NCI-H1694 treated with DMSO at 0.1 percent for 48 hours (cell line): ENCODE measurements at places on chromosomes 5 and 9.
A peak's percentile ranks its signal among the peaks of the same experiment; 100 is the strongest.

DNA sequence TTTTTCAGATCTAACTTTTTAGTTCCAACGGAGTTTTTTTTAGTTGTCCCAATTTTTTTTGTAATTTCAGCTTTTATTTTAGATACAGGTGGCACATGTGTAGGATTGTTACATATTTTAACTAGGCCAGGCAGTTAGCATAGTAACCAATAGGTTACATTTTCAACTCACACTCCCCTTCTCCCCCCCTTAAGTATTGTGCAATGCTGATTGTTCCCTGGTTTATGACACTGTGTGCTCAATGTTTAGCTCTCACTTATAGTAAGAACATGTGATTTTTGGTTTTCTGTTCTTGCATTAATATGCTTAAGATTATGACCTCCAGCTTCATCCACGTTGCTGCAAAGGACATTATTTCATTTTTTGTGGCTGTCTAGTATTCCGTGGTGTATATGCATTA lies 503.2 kb downstream of the CDH9 start:
- DNase-seq: no peak

GRCh38 chr5:157860898-157861890 lies 2.2 kb upstream of the CLINT1 start:
- DNase-seq: no peak

- no peak for DNase-seq
Measured at GRCh38 chr5:173598686-173599085, 17.8 kb downstream of the BOD1 start.

DNA sequence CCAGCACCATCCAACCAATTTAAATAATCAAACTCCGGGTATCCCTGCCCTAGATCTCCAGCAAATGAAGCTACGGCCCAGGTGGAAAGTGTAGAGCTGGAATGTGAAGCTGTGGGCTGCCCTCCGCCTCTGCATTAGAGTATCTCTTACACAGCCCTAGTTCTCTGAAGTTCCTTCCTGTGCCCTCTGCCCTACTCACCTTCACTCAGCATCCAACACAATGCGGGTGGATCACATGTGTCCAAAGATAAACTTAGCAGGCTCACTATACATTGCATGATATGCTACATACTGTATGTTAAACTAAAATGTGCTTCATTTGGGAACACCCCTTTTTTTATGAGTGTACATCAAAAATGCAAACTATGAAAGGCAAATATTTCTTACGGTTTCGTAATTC lies 70.0 kb upstream of the RAD23B start:
- DNase-seq: no peak

DNA sequence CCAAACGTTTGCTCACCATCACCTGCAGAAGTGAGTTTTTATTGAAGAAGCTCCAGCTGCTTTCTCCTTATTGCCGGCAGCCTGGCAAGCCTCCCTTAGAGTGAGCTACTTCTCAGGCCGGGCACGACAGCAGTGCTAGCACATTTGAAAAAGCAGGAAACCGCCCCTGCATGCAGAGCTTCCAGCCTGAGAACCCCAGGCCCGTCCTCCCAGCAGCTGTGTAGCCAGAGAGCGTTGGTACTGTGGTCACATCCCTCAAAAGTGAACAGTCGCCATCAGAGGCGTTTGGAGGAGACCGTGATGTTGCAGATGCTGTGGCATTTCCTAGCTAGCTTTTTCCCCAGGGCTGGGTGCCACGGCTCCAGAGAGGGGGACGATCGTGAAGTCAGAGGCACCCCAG lies 23.5 kb downstream of the SLC25A25 start:
- no peak for DNase-seq

DNA sequence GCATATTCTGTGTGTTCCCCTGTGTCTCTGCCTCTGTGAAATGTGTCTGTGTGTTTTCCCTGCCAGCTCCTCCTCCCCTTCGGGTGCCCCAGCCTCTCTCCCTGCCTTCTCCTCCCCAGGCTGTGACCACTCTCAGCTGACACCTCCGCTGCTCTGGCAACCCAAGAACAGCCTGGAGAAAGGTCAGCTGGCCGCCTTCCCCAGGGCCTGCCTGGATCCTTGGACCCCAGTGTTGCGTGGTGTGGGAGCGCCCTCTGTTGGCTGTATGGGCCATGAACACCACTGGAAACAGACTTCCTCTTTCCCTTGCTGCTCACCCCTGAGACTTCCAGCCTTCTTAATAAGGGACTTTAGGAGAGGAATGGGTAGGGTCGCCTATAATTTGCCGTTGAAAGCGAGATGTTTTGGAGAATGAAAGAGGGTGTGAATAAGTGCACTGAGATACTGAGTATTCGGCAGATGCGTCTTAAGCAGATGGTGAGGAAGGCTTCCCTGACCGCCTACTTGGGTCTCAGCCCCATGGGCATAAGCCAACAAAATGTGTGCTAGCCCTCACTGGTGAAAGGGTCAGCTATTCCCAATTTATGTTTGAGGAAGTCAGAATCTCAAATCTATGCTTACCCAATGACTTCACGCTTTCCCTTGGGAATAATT lies 114.9 kb upstream of the TRIM32 start:
- peak; percentile 33 for DNase-seq

DNA sequence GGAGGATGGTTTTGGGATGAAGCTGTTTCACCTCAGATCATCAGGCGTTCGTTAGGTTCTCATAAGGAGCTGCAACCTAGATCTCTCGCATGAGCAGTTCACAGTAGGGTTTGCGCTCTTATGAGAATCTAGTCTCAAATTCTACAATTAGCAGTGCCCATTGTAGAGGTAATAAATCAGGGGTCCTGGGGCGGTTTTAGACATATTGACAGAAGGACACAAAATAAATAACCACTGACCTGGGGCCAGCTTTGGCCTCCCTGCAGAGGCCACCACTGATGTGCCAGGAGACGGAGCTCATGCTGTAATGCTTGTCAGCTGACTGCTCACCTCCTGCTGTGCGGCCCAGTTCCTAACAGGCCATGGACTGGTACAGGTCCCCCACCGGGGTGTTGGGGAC lies 67.6 kb upstream of the SPATA31D4 start:
- DNase-seq: no peak

- DNase-seq: no peak
Measured at GRCh38 chr5:123651234-123651633, 139.3 kb downstream of the CSNK1G3 start.

- no peak for DNase-seq
Measured at GRCh38 chr5:112641515-112642110, 96.1 kb upstream of the APC start.

- no peak for DNase-seq
Measured at GRCh38 chr9:94586814-94587213, 6.8 kb downstream of the FBP2 start.

- DNase-seq: peak; percentile 13
Measured at GRCh38 chr9:73183917-73184861, 32.5 kb downstream of the ANXA1 start.

- DNase-seq: no peak
Measured at GRCh38 chr5:78916044-78916443, 69.1 kb downstream of the ARSB start.

GRCh38 chr9:126303488-126303887 lies 23.1 kb upstream of the MVB12B start:
- DNase-seq: no peak

GRCh38 chr9:135166565-135166964 lies 79.1 kb downstream of the OLFM1 start:
- no peak for DNase-seq

GRCh38 chr5:95808686-95809413 lies 13.7 kb downstream of the GLRX start:
- DNase-seq: no peak

DNA sequence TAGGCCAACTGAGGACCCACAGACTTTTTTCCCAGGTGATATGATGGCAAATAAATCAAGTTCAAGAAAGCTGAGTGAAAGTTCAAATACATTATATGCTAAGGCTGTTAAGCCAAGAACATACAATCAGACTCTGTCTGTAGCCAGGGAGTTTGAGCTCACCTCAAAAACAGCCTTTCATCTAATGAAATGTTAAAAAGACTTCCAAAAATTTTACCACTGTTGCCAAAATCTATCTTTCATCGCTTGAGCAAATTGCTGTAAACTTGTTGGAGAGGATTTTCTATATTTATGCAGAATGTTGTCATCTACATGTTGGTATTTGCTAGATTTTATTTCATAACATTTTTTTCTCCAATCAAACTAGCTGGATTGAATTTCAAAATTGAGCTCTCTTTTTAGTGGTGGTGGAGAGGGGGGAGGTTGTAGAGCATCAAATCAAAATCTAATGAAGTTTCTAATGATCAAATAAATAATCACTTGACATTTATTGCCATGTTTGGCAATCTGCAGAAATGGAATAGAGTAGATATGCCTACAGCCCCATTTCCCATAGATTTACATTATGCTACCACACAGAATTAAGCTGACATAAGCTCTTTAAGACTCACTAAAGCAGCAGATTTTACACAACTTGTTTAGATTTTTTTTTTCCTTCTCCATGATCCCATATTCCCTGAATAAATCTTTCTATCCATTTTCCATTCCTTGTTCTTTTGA lies 828.9 kb upstream of the ZNF608 start:
- DNase-seq: no peak

GRCh38 chr5:107395632-107396350 lies 274.9 kb downstream of the EFNA5 start:
- no peak for DNase-seq

DNA sequence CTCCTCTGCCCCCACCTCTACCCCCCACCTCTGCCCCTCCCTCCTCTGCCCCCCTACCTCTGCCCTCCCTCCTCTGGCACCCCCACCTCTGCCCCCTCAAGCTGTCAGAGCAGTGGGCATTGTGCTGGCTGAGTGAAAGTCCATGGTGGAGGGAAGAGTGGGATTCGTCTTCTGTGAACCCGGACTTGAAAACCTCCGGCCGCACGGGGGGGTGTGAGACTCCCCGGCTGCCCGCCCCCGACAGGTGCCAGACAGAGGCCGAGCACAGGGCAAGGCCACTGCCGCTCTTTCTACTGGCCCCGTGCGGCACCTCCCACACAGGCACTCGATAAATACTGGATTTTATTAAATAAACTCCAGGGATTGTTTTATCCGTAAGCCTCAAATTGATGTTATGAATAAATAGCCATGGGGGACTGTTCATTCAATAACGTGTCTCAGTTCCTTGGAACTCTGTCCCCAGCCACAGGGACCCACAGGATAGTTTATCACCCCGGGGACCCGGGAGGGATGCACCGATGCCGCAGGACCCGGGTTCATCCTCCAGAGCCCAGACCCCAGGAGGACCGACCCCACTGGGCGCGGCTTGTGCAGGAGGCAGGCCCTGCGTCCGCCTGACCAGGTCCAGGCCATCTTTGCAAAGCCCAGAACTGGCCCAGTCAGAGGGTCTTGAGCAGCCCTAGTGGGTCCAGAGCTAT lies 2.6 kb upstream of the QRFP start:
- DNase-seq: no peak

DNA sequence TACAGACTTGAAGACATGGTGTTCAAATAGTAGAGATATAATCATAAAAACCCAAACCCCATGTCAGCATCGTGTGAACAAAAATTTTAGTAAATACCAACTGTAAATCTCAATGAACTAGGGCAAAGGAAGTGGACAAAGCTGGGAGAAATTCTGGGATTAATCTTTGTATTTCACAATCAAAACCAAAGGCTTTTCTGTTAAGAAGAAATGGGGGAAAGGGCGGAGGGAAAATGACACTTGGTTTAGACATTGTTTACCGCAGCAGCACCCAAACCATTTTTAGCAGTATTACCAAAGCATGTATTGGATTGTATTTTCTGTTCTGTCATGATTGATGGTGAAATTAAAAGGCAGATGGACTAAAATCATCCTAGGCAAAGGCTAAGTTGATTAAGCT lies 134.2 kb upstream of the PRSS3 start:
- no peak for DNase-seq

- DNase-seq: no peak
Measured at GRCh38 chr9:12826924-12827565, 52.2 kb downstream of the LURAP1L start.

DNA sequence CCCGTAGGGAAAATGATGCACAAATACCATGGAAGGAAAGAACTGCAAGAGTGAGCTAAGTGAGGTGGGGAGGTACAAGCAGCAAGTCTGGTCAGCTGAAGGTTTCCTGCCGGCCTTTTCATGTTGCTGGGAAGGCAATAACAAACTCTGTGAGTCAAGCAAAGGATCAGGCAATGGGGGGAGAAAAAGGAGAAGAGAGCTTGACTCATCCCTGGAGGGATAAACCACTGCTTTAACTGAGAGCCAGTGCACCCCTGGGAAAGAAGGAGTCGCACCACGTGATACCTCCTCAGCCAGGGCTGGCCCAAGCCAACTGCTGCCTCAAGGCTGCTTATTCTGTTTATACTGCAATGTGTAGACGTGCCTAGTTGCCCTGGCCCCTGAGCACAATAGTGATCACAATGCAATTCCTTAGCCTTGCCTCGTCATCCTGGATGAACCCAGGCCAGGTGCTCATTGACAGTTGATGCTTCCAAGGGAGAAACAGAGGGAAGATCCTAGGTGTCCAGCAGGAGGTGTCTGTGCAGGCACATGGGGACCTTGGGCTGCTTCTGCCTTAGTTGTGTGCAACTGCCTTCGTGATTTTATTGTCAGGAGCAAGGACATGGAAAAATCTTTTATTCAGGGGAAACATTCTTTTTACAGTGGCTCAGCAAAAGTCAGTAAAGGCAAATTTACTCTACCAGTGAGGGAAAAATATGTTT lies 203.0 kb upstream of the TUT7 start:
- no peak for DNase-seq

- DNase-seq: no peak
Measured at GRCh38 chr9:8095672-8096086, 296.1 kb upstream of the DMAC1 start.

GRCh38 chr5:53783624-53784228 lies 223.3 kb downstream of the NDUFS4 start:
- DNase-seq: no peak

DNA sequence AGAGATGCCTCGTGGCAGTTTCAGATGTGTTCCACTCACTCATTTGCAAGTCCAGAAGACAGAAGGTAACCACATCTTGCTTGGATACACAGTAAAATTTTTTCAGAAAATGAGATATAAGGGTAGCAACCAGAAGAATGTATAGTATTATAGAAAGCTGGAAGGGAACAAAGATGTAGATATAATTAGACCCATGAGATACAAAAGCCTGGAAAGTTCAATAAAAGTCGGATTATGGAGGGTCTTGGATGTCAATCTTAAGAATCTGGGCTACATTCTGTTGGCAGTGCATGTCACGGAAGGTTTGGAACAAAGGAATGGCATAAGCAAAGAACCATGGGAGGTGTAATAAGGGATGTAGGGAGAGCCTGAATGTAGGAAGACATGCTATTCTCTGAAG lies 5.1 kb upstream of the CEP78 start:
- no peak for DNase-seq

DNA sequence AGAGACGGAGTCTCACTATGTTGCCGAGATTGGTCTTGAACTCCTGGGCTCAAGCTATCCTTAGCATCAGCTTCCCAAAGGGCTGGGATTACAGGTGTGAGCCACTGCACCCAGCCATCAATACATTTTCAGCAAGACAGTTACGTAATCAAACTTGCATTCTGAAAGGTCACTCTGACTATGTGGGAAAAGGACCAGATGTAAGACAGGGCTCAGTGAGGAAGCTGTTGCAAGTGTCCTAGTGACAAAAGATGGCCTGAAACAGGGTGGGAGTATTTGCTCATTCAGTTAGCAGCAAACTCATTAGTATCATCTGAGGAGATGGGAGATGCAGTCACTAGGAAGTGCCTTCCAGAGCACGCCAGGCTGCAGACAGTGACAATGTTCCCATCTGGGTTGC lies 16.9 kb downstream of the MED27 start:
- DNase-seq: no peak

- no peak for DNase-seq
Measured at GRCh38 chr9:89486681-89487080, 11.2 kb downstream of the SEMA4D start.
